ENCODE measurements at places on chromosomes 2 and 18.

GRCh38 chr2:216636551-216637450, 3.6 kb downstream of the IGFBP2 start:
- peak; percentile 72 for DNase-seq

- DNase-seq, result no peak
These were observed 196.3 kb upstream of the PKDCC start for GRCh38 chr2:41851554-41851953.

DNA sequence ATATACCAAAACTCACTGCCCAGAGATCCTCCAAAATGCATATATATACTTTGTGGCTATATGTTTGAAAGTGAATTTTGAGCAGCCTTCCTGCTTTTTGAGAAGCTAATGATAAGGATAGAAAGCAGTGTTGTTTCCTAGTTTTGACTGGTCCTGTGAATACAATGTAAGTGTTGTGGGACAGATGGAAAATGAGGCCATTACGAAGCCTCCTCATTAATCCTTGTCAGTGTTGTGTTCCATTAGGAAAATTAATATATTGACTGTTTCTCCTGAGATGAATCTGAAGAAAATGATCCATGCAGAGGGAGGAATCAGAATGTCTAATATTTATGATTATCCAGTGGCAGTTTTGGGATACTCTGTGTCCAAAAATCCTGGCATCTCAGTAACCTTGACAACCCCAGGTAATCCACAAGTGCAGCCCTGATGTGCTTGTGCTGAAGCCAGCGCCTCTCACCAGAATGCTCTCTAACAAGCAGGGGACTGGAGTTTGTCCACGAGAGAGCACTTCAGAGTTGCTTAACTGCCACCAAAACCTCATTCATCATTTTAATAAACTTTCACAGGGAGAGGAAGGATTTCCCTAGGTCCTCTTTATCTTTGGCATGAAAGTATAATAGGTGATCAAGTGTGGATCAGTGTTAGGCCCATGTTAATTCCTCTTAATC, 418.6 kb downstream of the CMPK2 start:
- DNase-seq, result no peak

DNA sequence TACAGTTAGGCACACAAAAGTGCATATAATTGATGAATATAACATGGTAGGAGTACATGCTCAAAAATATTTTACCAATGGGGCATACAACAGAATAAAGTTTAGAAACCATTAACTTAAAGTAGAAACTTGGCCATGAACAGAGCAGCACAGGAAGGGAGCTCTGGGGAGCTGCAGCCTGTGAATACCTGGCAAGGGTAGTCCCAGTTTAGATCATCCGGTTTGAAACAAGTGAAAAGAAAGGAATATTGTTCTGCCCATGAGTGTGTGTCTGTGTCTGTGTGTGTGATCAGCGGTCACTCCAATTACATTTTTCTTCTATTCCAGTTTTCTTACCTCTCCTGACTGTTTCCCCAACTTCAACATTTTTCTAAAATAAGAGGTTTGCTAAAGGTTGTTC, 233.0 kb downstream of the ALK start:
- no peak for DNase-seq

- no peak for DNase-seq
These were observed 29.6 kb downstream of the MRPS5 start for GRCh38 chr2:95091885-95092555.

- DNase-seq, result no peak
These were observed 118.3 kb upstream of the FAM136A start for GRCh38 chr2:70420143-70420542.

DNA sequence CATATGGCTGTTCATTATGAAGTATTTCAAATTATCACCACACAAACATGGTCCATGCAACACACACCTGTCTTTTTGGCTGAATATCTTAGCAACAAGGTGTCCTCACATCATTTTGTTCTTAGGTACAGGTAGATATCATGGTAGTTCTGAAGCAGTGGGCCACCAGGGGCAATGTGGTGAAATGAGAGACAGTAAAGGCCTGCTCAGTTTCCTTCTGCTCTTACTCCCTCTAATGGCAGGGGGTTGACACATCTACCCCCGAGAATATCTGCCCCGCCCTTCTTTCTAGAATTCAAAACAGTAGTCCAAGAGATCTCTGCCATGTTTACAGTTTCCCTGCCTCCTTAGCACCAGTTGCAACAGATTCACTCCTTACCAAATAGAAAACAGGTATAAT, 147.0 kb upstream of the KLHL14 start:
- no peak for DNase-seq

- peak; percentile 58 for DNase-seq
These were observed 41.8 kb upstream of the ATG16L1 start for GRCh38 chr2:233209533-233210171.

DNA sequence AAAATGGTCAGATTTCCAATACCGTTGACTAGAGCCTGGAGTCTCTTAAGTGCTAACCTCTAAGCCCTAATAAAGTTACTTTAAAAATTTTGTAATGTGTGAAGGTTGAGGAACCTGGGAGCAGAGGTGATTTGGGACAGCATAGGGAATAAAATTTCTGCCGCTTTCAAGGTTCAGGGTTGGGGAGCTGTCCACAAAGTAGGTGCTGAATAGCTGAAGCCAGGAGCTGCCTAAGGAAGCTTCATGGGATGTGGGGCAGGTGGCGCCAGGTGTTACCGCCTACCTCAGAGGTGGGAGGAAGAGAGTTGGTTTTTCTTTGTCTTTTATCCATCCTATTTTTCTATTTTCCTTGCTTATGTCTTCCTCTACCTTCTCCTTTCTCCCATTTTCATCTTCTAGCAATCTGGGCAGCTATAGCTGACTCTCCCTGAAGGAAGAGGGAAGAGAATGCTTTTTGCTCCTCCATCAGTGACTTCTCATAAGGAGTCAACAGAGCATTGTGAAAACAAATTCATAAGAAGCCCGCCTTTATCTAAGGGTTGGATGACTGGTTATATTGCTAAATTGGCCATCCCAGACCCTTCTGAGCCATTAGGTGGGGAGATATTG, 178.7 kb downstream of the CLIP4 start:
- peak; percentile 39 for DNase-seq

DNA sequence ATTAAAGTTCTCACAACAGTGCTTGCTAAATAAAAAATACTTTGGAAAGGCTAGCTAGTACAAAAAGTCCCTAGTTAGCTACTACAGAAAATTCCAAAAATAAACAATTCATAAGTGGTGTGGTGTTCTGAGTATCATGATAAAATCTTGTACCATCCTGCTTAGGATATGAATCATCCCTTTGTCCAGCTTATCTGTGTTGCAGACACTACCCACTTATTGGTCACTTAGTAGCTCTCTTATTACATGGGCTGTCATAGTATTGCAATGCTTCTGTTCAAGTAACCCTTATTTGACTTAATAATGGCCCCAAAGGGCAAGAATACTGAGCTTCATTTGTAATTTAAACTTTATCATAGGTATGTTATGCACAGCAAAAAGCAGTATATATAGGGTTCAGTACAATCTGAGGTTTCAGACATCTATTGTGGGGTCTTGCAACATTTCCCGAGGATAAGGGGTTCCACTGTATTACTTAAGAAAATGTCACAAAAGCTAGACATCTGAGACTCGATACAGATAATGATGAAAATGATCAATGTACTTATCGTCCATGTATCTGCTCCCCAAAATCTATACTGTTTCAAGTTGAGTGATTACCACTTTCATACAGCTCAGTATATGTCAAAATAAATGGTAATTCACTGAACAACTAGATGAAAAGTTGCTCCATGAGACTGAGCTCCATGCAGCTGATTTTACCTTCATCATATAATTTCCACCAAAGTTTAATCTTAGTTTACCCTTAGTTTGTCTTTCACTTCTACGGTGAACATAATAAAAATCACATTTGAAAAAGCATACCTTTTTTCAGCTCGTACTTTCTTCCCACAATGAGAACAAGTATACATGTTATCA, 93.8 kb downstream of the C2orf74 start:
- peak; percentile 94 for DNase-seq

GRCh38 chr2:197358931-197359330, 48.4 kb upstream of the ANKRD44 start:
- peak; percentile 53 for DNase-seq

- peak; percentile 1 for DNase-seq
These were observed 29.6 kb downstream of the CSRNP3 start for GRCh38 chr2:165499131-165499530.

DNA sequence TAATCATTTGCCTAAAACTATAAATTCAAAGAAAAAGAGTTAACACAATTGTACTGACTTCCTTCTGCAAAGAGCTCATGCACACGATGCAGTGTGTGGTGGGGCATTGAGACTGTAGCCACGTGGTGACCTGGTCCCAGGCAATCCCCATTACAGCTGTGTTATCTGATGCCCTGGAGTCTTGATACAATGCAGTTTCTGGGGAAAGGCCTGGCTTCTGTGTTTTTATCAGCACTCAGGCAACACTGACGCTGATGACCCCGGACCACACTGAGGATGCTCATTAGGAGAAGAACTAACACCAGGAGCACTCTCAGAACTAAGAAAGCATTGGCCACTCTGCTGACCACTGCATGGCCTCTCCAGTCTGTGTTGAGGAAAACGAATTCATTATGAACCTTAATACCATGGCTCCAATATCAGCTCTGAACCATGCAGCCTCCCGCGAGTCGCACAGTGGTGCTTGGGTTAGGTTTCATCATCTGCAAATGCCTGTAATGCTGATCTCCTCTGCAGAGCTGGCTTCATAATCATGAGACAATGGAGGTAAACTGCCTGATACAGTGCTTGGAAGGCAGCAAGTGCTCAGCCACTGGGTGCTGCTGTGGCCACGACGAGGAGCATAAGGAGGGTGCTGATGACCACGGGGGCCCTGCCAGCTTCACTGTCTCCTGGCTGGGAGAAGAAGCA, 218.5 kb downstream of the MYT1L start:
- DNase-seq, result no peak

- no peak for DNase-seq
These were observed 461.6 kb downstream of the LRATD1 start for GRCh38 chr2:15094161-15094560.

DNA sequence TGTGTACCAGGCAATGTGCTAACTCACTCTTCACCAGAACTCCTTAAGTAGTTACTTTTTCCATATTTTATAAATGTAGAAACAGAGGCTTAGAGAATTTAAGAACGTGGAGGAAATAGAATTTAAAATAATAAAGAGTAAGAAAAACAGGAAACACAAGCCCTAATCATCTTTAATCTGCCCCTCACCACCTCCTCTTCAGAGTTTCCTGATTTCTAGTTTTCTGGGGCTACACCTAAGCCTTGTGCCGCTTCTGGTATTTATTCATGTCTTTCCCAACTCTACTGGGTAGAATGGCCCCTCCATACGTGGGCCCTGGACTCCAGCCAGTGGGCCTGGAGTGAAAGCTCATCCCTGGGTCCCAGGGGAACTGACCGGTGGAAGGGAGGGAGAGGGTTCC, 85.4 kb downstream of the RTN4 start:
- no peak for DNase-seq

DNA sequence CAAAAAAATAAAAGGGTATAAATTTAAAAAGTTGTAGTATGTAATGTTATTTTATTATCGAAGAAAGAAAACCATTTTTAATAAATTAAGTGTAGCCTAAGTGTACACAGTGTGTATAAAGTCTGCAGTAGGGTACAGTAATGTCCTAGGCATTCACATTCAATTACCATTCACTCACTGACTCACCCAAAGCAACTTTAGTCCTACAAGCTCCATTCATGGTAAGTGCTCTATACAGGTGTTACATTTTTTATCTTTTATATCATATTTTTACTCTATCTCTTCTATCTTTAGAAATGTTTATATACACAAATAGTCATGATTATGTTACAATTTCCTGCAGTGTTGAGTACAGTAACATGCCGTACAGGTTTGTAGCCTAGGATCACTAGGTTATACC, 59.5 kb downstream of the RABL2A start:
- peak; percentile 12 for DNase-seq

- no peak for DNase-seq
These were observed 7.0 kb downstream of the EIF2AK2 start for GRCh38 chr2:37149626-37150322.

GRCh38 chr2:130899306-130899705, 62.6 kb downstream of the ARHGEF4 start:
- DNase-seq, result no peak

DNA sequence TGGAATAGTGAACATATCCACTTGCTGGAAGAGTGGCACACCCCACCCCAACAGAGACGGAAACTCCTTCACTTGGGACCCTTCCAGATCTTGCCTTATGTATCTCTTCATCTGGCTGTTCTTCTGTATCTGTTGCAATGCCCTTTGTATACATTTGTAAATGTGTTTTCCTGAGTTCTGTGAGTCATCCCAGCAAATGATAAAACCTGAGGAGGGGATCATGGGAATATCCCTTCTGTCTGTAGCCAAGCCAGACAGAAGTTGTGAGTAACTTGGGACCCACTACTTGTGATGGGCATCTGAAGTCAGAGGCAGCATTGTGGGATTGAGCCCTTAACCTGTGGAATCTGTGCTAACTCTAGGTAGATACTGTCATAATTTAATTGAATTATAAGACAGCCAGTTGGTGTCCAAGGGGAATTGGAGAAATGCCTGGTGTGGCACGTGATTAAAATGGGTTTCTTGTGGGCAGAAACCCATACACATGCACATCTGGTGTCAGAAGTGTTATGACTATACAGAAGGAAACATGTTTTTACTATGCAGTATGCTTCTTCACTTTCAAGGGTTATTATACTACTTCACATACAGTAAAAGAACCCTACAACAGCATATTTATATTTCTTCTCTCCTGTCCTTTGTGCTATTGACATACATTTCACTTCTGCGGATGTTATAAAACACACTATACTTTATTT, 32.3 kb upstream of the TMEM247 start:
- DNase-seq, result no peak

- no peak for DNase-seq
These were observed 242.1 kb upstream of the RND3 start for GRCh38 chr2:150729495-150729955.

- peak; percentile 94 for DNase-seq
These were observed 88.5 kb downstream of the SH3RF3 start for GRCh38 chr2:109217362-109218086.

Data from EH (cell line).